Activated T-cell treated with anti-CD3 and anti-CD28 coated beads for 1 hour (primary cell): ENCODE measurements at places on chromosomes 12 and 14.

DNA sequence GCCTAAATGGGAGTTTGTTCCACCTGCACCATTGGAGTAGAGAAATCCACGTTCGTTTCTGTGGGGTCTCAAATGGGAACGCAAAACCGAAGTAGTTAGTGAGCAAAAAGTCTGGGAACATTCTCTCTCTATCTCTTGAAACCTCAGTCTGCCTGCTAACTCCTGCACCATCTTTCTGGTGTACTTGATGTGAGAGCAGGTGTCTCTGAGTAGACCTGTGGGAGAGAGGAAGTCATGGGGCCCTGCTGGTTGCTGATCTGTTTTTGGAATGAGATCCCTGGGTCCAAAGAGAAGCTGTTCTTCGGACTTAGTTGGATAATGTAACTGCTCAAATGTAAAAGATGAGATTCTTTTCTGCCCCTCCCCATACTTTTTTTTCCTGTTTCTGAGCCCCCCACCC lies 57.3 kb downstream of the MAX start:
- DNase-seq, result no peak

DNA sequence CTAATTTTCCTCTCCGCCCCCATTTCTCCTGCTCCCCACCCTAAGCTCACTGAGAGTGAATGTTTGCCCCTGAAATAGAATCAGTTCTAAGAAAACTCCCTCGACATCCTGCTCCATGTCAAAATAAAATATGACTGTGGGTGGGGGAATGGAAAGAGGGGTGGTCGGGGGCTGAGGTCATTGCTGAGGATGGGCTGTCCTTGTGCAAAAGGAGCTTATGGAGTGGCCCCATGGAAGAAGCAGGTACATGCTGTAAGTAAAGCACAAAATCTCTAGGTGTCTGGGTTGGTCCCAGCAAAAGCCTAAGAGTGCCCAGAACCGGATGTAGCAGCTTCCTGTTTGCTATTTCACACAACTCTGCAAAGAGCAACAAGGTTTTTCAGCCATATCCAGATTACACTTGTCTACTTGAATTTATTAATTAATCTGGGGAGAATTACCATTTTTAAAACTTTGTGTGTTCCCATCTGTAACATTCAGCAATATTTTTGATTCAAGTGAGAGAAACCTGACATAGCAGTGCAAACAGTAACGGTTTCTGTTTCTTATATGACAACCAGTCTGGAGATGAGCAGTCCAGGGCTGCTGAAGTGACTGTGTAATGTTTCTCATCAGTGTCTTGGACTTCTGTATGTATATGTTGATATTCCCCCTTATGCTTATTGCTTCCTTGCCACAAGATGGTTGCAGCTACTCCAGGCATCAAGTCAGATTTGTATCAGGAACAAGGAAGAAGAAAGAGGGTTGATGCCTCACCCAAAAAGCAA lies 40.4 kb upstream of the GZMB start:
- DNase-seq, result no peak

GRCh38 chr12:12916135-12916944 lies 25.0 kb downstream of the GPRC5A start:
- DNase-seq, result peak; percentile 78

GRCh38 chr12:112714166-112714710 lies 77.3 kb upstream of the RPH3A start:
- DNase-seq, result no peak

- no peak for DNase-seq
Observed at GRCh38 chr12:18446061-18446644, 184.8 kb downstream of the PIK3C2G start.

DNA sequence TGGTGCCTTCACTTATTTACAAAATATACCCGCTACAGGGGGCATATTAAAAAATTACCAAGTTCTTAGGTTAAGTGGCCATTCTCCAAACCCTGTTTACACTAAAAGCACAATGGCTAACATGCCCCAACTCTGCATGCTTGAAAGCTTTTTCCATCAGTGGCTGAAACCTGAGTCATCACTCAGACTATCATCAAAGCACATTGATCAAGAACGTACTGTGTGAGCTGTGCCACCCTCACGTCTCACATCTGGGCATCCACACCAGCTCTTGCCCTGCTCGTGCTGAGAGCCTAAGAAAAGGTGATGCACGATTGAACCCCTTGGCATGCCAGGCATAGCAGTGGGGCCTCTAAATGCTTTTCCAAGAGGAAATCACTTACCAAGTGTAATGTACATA lies 13.2 kb downstream of the AQP6 start:
- no peak for DNase-seq

GRCh38 chr12:57276935-57277563 lies 26.1 kb upstream of the STAC3 start:
- DNase-seq, result no peak

DNA sequence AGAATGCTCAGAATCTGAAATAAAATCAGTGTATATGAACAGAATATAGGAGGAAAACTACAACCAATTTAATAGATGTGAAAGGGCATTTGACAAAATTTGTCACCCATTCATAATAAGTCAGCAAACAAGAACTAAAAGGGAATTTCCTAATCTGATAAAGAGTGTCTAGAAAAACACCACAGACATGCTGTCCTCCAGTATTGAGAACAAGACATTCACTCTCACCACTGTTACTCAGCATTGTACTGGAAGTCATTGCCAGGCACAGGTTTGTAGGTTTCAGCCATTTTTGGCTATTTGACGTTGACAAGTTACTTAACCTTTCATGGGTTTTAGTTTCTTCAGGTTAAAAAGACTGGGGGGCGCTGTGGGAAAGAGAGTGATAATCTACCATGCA lies 13.2 kb downstream of the EIF2S1 start:
- no peak for DNase-seq

GRCh38 chr14:55705651-55706364 lies 125.8 kb downstream of the KTN1 start:
- DNase-seq, result no peak

- DNase-seq, result no peak
Observed at GRCh38 chr12:64252681-64253080, 30.6 kb upstream of the KICS2 start.

DNA sequence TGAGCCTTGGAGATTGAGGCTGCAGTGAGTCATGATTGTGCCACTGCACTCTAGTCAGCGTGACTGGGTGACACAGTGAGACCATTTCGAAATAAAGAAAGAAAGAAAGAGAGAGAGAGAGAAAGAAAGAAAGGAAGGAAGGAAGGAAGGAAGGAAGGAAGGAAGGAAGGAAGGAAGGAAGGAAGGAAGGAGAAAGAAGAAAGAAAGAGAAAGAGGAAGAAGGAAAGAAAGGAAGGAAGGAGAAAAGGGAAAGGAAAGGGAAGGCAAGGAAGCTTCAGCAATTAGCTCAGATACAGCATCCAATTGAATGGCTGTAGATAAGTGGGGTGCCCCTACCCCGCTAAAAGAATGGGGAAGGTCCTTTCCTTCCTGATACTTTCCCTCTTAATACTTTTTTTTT lies 9.5 kb upstream of the NAA30 start:
- DNase-seq, result no peak

GRCh38 chr12:53443955-53444354 lies 2.4 kb downstream of the PRR13 start:
- DNase-seq, result no peak

GRCh38 chr12:110600254-110600653 lies 13.7 kb upstream of the TCTN1 start:
- DNase-seq, result no peak

DNA sequence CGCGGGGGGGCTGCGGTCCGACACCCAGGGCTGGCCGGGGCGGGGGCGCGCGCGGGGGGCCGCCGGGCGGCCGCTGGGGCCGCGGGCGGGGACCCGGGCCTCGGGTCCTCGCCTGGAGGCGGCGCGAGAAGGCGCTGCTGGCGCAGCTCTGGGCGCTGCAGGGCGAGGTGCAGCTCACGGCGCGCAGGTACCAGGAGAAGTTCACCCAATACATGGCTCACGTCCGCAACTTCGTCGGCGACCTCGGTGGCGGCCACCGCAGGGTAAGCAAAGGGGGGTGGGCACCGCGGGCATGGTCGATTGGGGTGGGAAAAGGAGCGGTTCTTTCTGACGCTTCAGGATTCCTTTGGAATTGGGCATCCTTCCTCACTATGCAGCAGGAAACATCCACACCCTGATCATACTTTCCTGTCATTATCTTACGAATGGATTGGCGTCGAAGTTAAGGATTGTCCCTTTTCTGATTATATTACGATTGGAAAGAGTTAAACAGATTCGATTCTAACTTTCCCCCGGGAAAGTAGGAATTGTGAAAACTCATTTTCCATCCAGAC lies 798 bp downstream of the PDZRN4 start:
- DNase-seq, result no peak

DNA sequence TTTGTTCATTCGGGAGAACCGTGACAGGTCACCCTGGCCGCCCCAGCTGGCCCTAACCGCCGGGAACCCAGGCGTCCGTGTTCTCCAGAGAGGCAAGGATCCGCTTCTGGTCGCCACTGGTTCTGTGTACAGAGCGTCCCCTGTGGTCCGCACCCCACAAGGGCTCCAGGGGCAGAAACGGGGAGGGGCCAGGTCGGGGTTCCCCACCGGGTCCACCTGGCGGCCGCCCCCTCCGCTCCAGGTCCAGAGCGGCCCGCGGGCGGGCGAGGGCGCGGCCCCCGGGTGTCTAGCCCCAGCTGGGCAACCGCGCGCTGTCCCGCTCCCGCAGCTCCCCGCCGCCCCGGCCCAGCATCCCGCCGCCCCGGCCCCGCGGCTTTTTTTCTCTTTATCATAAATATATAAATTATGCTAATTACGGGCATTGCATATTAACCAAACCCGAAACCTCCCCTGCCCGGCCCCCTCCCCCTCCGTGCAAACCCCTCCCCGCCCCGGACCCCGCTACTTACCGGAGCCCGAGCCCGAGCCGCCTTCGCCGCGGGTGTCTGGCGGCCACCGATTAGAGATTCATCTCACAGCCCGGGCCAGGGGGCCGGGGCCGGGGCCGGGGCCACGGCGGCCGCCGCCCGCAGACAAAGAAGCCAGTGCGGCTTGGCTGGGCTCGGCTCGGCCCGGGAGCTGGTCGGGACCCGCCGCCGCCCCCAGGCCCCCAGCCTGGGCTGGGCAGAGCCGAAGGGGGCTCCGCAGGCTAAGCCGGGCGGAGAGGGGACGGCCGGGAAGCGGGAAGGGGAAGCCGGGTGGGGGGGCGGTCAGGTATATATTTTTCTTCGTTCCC lies 512 bp downstream of the POU6F1 start:
- DNase-seq, result peak; percentile 48

DNA sequence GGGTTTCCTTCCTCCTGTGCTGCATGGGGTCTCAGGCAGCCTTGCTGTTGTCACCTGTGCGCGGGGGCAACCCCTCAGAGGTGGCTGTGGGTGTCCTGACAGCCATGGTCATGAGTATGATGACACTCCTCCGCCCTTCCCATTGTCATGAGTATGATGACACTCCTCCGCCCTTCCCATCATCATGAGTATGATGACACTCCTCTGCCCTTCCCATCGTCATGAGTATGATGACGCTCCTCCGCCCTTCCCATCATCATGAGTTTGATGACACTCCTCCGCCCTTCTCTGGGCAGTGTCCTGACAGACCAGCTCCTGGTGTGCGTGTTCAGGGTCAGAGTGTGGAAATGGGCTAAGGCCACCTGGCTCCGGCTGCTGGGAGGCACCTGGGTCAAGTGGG lies 40.0 kb downstream of the FBRSL1 start:
- DNase-seq, result no peak

DNA sequence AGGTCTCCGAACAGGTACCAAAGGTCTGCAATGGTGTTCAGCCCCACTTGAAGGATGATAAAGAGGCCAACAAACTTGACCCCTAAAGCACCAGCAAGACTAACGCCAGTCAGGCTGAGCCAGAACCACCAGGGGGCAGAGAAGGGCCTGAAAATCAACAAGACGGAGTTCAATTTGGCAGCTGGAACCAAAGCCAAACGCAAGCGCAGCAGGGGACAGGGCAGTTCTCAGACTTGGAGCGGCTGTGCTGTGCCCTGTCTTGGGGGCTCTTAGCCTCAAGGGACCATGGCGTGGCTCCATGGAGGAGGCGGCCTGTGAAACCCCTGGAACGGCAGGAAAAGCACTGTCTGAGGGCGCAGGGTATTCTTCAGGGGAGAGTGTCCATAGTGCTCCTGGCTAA lies 19.6 kb downstream of the POMT2 start:
- DNase-seq, result peak; percentile 46

DNA sequence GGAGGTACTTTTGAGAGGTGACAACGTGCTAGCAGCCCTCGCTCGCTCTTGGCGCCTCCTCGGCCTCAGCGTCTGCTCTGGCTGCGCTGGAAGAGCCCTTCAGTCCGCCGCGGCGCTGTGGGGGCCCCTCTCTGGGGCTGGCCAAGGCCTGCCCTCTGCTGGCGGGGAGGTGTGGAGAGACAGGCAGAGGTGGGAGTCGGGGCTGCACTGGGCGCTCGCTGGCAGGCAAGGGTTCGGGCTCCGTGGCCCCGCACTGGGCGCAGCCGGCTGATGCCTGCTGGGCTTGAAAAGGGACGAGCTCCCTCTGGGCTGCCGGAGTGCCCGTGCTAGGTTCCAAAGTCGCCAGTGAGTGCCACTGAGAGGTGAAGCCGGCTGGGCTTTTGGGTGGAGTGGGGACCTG lies 580.0 kb downstream of the DIO2 start:
- no peak for DNase-seq

- DNase-seq, result no peak
Observed at GRCh38 chr14:100894416-100894815, 9.1 kb downstream of the RTL1 start.

DNA sequence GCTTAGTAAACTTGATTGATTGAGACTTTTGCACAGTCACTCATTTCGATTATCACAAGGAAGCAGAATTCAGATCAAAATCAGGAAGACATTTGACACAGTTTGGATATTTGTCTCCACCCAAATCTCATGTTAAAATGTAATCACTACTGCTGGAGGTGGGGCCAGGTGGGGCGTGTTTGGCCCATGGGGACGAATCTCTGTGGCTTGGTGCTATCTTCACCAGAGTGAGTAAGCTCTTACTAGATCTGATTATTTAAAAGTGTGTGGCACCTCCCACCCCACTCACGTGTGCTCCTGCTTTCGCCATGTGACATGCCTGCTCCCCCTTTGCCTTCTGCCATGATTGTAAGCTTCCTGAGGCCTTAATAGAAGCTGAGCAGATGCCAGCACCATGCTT lies 291.4 kb downstream of the PCNX1 start:
- DNase-seq, result no peak

- DNase-seq, result no peak
Observed at GRCh38 chr12:70427611-70428010, 61.5 kb downstream of the KCNMB4 start.

DNA sequence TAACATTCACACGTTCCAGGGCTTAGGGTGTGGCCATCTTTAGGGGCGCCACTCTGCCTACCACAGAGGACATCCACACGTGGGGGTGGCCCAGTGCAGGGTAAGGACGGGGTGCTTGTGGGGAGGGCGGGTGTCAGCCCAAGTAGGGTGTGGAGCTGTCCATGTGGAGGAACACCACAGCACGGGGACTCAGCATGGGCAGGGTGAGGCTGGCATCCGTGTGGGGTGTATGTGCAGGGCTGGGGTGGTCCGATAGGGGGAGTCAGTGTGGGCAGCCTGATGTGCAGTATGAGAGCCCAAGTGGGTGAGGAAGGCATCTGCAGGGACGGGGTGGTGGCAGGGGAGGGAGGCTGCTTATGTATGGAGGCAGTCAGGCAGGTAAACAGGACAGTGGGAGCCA lies 17.7 kb downstream of the PSMC1 start:
- no peak for DNase-seq

GRCh38 chr12:131872154-131873051 lies 22.0 kb upstream of the ULK1 start:
- DNase-seq, result no peak

GRCh38 chr12:44558340-44559100 lies 317.6 kb downstream of the NELL2 start:
- DNase-seq, result no peak
